Inflammatory macrophage treated with lipopolysaccharide for 1 hour (primary cell): ENCODE measurements at places on chromosomes 7 and 10.

DNA sequence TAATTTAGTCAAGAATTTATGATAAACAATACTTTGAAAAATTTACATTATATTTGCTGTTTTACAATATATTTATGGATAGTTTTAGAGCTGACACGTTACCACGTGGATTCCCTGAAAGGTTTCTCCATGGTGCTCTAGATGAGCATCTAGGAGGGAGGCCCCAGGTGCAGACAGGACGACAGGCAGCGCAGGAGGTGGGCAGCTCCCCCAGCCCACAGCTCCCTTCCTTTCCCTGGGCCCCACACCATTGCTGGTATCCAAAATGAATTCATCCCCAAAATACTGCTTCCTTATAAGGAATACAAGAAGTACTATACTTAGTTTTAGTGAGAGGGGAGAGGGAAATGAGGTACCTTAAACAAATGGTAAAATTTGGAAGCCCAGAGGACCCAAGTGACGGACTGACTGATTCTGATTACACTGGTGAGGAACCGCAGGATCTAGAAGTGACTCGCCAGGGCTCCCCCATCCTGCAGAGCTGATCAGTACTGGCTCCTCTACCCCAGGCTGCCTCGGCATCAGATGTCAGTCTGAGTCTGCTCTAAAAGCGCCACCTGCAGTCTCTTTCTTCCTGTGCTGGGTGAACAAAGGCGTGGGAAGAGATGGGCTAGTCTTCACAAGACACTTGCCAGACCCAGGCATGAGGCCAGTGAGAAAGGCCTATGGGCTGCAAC, 89.2 kb downstream of the DLG5 start:
- no peak for DNase-seq

GRCh38 chr7:85875398-85875797, 688.5 kb upstream of the SEMA3D start:
- no peak for DNase-seq

DNA sequence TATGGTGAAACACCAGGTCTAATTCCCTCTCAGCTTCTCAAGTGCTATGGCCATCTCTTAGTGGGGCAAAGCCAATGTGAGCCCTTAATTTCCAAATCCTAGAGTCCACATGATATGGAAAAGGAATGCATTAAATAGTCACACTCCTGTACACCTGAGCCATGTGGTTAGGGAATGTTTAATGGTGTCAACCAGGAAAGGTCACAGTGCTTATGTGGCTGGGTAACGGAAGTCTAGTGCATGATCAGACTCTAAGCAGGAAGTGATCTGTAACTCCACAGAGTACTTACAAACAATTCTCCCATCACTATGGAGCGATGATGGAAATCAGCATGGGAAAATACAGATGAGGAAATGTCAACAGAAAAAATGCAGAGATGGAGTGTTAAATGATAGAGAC, 148.8 kb downstream of the MAGI2 start:
- no peak for DNase-seq

DNA sequence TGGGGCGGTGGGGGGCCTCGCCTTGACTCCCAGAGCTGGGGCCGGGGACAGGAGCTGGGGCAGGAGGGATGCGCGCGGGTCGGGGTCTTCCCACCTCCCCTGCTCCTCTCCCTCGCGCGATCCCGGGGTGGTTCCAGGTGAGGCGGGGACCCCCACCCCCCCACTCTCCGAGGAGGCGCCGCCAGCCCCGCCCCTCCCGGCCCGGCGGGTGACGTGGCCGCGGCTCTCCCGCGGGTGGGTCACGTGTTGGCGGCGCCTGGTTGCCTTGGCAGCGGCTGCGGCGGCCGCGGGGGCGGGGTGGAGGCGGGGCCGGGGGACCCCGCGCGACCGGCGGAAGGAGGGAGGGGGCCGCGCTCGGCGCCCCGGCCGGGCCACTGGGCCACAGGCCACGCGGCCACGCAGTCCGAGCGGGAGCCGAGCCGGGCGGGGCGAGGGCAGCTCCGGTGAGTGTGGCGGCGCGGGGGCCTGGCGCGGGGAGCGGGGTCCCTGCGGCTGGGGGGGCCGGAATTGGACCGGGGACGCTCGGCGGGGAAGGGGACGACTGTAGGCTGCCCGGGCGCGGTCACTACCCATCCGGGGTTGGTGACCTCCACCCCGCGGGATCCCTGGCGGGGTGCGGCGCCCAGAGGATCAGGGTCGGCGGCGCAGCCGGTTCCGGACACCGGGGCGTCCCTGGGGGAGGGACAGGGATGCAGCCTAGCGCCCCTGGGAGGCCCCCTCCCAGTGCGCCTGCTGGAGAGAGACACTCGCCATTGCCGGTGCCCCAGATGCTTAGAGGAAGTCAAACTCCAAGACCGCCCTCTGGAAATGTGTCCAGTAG, at the start of gene ORAI2:
Gene ORAI2 (plus strand): TSS at position 357 of the 820 bp plus-strand sequence. CDS start 5,382 bp downstream, outside the sequence.
- peak; percentile 55 for DNase-seq

DNA sequence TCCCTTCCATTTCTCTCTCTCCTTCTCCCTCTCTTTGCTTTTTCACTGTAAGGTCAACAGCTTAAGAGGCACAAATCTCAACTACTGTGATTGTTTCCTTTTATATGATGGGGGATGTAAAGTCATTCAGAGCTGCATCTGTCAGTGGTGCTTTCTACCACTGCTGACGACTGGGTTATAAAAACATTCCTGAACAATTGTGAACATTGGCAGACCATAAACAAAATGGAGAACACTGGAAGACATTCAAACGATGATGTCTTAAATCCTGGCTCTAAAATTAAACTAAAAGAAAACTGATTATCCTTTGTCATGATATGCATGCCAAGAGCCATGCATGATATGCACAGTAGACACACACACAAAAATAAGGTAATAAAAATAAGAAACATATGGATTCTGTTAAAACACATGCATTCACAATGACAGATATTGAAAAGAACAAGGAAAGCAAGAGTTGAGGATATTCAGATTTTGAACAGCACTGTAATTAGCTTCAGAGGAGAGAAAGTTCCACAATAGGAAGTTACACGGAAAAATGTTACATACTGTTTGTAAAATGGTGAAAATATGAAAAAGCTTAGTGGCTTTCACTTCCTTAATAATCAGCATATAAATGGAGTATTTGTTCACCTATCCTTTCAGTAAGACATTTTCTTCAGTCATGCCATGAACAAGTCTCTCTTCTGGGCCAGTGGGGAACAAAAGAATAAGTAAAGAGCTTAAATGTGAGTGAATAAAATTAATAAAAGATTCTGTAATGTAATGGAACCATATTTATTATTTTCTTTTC, 89.2 kb downstream of the RNLS start:
- DNase-seq = peak; percentile 7

DNA sequence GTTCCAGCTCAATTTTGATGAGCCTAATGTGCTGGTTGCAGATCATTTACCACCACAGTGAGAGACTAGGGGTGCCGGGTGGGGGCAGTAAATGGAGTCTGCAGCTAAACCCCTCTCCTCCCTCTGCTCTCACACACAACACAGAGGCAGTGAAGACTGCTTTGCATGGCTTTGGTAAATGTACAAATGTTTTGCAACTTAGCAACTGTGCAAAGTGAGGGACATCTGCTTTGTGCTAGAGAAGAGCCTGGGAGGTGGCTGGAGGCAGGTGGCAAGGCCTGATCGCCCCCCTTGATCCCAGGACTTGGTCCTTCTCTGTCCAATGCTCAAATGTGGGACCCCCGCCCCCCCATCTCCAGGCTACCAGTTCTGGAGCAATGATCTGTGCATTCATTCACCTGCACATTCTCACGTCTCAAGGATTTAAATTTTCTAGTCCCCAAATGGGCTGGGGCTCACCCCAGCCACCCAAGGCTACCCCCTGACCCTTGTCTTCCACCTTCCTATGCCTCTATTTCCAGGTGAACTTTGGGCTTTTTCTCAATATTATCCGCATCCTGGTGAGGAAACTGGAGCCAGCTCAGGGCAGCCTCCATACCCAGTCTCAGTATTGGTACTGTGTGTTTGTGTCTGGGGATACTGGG, 11.6 kb downstream of the GHRHR start:
- no peak for DNase-seq

DNA sequence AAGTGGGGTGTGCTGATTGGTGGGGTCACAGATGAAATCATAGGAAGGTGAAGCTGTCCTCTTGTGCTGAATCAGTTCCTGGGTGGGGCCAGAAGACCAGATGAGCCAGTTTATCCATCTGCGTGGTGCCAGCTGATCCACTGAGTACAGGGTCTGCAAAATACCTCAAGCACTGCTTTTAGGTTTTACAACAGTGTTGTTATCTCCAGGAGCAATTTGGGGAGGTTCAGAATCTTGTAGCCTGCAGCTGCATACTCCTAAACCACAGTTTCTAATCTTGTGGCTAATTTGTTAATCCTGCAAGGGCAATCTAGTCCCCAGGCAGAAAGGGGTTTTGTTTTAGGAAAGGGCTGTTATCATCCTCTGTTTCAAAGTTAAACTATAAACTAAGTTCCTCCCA, 17.0 kb upstream of the IFRD1 start:
- no peak for DNase-seq

GRCh38 chr7:12754179-12754578, 66.7 kb downstream of the ARL4A start:
- no peak for DNase-seq
